Fibroblast of skin of left biceps (primary cell): ENCODE measurements at places on chromosomes 5 and 9.

GRCh38 chr9:127910613-127911205 lies 6.1 kb downstream of the ST6GALNAC4 start:
- DNase-seq, result no peak

DNA sequence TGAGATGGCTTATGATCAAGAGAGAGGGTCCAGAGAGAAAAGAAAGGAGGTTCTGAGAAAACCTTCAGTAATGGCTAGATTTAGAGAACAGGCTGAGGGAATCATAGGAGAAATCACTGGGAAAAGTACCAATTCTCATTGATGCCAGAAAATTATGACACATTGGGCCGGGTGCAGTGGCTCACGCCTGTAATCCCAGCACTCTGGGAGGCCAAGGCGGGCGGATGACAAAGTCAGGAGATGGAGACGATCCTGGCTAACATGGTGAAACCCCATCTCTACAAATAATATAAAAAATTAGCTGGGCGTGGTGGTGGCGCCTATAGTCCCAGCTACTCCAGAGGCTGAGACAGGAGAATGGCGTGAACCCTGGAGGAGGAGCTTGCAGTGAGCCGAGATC lies 29.5 kb upstream of the PLIN2 start:
- DNase-seq, result no peak

DNA sequence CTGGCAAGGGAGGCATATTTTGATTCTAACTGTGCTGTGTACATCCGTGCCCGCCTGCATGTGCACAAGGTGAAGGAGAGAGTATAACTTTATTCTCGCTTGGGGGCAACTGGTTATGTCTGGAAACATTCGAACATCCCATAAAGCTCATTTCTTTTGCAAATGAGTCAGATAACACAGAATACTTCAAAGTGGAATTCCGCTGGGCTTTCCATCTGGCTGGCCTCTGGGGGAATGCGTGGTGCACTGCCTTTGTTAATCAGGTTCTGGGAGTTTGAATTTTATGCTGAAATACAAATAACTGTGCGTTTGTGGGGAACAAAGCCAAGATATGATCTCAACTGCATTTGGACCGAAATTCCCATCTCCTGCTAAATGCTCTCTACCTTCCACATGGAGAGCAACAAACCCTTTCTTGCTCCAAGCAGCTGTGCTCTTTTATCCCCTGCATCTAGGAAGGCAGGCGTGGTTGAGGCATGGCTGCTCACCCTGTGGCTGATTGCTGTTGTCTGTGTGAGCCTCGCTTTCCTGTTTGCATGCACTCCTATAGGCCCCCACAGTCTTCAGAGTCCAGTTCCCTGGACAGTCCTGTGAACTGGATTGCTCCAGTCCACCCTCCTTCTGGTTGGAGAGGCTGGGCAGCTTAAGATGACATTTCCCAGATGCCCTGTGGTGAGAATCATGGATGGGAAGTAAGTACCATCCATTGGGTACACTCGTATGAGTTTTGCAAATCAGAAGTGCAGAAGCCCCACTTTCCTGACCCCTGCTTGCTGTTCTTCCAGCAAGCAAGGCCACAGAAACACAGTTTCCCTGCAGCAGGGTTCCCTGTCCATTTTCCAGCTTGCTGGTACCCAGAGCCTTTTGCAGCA lies 82.9 kb upstream of the ALDH1B1 start:
- DNase-seq, result peak; percentile 35

DNA sequence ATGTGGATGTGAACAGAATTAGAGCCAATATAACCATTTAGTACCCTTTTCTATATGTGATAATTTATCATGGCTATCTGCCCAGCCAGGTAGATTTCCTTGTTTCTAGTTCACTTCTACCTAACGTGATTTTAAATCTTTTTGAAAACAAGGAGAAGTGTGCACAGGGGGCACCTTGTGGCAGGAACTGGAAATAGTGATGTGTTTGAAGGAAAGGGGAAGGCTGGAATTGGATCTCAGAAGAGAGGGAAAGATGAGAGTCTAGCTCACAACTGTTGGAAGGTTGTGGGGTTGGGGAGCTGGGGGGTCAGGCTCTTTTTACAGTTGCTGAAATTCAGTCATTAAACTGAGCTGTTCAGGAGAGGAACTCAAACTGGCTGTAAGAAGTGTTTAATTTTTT lies 219.5 kb downstream of the KCTD16 start:
- no peak for DNase-seq

- no peak for DNase-seq
These were observed 62.3 kb downstream of the CXXC5 start for GRCh38 chr5:139710319-139711066.

DNA sequence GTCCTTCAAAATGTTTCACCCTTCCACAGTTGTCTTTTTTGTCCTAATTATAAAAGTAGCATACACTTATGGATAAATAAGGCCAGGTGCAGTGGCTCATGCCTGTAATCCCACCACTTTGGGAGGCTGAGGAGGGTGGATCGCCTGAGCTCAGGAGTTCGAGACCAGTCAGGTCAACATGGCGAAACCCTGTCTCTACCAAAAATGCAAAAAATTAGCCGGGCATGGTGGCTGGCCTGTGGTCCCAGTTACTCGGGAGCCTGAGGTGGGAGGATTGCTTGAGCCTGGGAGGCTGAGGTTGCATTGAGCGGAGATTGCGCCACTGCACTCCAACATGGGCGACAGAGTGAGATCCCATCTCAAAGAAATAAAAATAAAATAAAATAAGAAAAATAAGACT lies 1.6 kb downstream of the C5orf52 start:
- no peak for DNase-seq

- DNase-seq, result no peak
These were observed 202.2 kb downstream of the GABBR2 start for GRCh38 chr9:98506422-98507054.

DNA sequence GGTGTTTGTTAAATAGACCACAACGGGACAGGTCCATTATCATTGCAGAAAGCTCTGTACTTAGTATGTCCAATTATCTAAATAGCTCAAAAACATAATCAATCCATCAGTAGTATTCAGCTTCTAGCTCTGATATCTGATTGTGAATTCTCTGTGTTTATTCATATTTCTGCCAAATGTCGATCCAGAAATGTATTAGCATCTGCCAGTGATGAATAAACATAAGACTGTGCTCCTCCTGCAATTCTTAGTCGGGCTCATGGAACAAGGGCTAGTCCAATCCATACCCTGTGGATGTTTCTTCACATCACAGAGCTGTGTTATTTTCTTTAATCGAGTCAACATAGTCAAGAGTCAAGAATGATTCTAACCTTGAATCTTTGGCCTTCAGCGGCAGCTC lies 1612.1 kb upstream of the WWC1 start:
- no peak for DNase-seq

DNA sequence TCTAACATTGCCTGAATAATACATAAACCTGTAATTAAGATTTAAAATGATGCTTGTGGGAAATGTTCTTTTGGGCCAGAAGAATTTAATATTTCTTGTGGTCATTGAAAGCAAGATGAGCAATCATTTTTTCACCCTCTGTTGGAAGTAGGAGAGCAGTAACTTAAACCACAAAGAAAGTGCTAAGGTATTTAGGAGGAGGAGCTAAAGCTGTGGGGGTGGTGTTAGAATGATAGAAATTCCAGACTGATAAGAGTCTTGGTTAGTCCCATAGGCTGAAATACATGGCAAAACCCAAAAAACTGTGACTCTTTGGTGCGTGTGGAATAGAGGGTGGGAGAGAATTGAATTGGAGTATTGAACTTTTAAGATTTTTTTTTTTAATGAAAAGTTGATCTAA lies 247.0 kb downstream of the YTHDC2 start:
- no peak for DNase-seq

DNA sequence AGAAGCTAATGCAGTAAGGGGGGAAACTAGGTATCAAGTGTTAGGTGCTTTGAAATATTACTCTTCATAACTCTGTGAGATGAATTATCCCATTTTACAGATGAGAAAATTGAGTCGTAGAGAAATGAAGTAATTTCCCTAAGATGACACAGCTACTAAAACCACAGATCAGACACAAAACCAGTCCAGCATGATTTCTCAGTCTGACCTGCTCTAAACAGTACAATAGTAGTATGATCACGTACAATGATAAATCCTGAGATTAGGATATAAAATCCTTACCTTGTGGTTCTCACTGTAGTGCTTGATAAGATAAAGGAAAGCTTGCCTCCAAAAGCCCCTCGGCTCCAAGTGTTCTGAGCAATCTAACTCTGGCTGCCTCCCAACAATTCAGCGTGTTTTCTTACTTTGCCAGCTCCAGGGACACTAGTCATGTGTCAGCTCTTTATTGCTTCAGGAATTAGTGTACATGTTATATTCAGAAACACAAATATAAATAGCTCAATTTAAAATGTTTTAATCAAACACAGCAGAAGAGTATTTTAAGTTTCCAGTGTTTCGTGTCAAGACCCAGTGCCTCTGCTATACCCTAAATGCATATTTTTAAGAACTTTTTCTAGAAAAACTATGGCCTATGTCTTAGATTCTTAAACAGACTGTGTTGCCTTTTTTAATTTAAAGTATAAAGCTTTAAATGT lies 243.6 kb downstream of the DENND1A start:
- peak; percentile 15 for DNase-seq

- no peak for DNase-seq
These were observed 20.6 kb downstream of the LIX1 start for GRCh38 chr5:97121848-97122247.

DNA sequence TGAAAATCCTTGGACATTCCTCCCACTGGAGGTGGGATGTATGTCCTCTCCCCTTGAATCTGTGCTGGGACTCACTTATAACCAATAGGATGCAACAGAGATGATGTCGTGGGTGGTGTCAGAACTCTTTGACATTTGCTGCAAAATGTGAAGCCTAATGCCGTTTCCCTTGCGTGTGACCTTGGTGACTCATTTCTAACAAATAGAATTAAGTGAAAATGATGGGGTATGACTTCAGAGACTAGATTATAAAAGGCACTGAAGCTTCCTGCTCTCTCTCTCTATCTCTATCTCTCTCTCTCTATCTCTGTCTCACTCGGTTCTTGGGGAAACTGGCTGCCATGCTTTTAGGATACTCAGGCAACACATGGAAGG lies 126.1 kb upstream of the STC2 start:
- no peak for DNase-seq

DNA sequence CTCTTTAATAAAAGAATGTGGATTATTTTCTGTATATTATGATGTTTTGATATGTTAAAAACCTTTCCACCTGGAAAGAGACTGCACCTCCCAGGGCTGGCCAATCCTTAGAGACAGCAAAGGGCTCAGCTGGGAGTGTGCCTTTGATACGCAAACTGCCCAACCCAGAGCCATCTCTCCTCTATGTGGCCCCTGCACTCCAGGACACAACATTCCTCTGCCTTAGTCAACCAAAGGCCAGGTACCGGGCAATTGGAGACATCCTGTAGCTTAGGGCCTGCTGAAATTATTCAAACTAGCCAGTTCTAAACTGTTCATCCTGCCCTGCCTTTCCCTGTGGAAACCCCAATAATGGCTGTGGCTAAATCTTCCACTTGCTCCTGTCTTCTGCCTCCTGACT lies 5.0 kb upstream of the HSPB3 start:
- DNase-seq, result no peak

- DNase-seq, result no peak
These were observed 30.5 kb downstream of the PPP3R2 start for GRCh38 chr9:101564252-101564651.
